ELF-1 (cell line): ENCODE measurements at places on chromosomes 6 and 20.

DNA sequence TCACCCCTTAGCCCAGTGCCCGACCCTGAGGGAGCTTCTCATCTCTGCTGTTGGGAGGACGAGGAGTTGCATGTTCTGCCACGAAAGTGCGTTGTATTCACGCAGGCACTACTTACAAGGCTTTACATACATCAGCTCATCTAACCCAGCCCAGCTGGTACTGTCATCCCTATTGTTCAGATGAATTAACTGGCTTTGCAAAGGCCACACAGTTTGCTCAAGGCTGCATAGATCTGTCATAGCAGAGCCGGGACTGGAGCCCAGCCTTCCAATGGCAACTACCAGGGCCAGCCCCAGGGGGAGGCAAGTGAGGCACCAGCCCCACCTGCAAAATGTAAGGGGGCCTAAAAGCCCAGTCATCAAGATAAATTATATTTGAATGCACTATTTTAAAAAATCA is 257.6 kb downstream of the NFATC2 start:
- DNase-seq = no peak

DNA sequence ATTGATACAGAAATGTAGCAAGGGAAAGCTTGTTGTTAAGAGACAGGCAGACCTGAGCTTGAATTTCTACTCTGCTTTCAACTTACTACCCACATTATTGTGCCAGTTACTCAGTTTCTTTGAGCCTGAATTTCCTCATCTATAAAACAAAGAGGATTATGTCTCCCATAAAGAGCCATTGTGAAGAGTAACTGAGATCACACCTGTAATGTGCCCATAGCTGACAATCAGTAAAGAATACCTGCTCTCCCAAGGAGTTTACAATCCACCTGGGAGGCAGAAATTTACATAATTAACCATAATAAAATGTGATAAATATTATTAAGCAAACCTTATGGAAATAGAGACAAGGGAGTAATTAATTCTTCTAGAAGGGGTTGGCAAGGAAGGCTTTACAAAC is 204.9 kb downstream of the EPM2A start:
- no peak for DNase-seq

DNA sequence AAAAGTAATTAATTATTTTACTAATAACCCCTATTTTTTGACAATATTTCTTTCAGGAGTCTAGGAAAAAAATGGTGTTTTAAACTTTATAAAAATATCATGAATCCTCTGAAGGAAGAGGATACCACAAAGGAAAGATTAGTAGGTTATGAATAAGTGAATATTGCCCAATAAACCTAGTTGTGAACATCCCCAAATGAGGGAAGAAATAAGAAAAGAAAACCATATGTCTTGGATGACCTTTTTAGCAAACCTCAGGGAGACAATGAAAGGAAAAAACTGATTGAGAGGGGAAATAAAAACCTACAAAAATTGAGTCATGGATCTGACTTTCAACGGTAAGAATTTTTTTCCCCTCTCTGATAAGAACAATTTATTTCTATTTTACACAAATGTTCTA is 34.4 kb downstream of the TENT5A start:
- DNase-seq = no peak

GRCh38 chr6:79461205-79461604 is 76.0 kb downstream of the LCA5 start:
- no peak for DNase-seq

DNA sequence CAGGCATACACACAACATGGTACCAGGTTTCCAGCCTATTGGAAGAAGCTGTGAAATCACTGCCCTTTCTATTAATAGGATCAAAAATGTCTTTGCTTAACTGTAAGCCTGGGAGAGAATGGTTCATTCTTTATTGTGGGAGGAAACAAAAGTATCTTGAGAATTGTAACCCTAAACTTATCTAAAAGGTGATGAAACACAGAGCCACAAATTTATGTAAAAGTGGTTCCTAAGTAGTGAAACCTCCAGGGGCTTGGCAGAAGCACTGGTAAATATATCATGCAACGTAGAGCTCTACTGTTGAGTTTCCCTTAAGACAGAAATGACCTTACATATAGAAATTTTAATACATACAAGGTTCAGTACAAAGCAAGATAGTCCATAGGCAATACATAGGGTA is 17.2 kb upstream of the NOX3 start:
- DNase-seq = no peak

GRCh38 chr20:38073307-38074071 is 39.9 kb downstream of the RPRD1B start:
- DNase-seq = peak; percentile 64

- DNase-seq = no peak
Measured at GRCh38 chr6:7134999-7135745, 27.4 kb downstream of the RREB1 start.

- no peak for DNase-seq
Measured at GRCh38 chr6:150336299-150336698, 32.5 kb upstream of the IYD start.

- DNase-seq = no peak
Measured at GRCh38 chr6:160048471-160048870, 73.1 kb upstream of the SLC22A1 start.

DNA sequence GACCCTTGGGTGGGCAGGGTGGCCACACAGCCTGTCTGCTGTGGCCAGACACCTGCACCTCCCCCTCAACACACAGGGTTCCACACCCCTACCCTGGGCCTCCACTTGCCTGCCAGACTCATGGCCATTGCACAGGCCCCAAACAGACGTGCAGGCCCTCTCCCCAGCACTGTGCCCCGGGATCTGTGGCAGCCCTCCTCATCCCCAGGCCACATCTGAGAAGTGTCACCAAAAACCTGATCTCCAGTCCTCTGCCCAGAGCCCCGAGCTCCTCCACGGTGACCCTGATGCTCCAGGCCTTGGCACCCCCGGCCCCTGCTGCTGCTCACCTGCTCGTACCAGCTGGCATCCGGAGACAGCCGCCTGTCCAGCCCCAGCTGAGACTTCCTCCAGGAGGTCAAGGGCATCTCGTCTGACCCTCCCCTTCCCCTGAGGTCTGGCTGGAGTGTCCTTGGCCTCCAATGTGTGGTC is 160.1 kb downstream of the DLL1 start:
- no peak for DNase-seq

- DNase-seq = no peak
Measured at GRCh38 chr6:87828044-87828443, 126.0 kb upstream of the AKIRIN2 start.

- DNase-seq = peak; percentile 82
Measured at GRCh38 chr6:150723857-150724256, 124.2 kb downstream of the PLEKHG1 start.
